Dorsolateral prefrontal cortex (tissue), 122 donors: ENCODE measurements at places on chromosomes 12 and 14.

DNA sequence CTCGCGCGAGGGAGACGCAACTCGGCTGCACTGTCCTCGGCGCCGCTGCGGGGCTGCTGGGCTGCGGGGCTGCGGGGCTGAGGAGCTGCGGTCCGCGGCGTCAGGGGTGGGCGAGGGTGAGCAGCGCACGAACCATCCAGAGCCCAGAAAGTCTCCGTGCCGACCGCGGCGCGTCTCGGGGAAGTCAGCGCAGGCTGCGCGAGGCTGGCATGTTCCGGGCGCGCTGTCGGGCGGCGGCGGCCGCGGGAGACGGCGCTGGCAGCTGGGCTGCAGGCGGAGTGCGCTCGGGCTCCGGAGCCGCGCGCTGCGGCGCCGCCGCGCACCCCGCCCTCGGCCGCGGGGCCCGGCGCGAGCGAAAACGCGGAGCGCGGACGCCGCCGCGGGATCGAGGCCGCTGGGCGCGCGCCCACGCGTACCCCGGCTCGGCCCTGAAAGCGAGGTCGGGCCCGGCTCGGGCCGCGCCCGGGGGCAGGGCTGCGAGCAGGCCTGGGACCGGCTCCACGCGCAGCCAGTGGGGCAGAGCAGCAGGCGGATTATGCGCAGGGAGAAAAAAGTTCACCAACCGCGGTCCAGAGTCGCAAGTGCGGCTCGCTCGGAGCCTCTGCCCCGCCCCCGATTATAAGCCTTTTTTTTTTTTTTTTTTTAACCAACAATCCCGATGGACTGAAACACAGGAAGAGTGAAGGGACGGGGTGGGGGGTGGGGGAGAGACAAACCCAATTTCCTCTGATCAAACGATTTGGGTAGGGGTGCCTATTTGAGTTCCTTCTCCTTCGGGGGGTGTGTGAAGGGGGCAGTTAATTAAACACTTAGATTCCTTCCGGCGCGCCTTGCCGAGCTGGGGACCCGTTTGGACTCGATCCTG lies at the start of gene PRICKLE1:
TSS of gene PRICKLE1 (minus strand) at position 282 of the 865 bp plus-strand sequence. CDS start 117,230 bp downstream, outside the sequence.
- no peak for DNase-seq

- DNase-seq: no peak
Measured at GRCh38 chr14:23186913-23187654, 3.6 kb upstream of the SLC7A8 start.

GRCh38 chr12:119341988-119342387 lies 7.5 kb downstream of the CCDC60 start:
- DNase-seq: no peak

DNA sequence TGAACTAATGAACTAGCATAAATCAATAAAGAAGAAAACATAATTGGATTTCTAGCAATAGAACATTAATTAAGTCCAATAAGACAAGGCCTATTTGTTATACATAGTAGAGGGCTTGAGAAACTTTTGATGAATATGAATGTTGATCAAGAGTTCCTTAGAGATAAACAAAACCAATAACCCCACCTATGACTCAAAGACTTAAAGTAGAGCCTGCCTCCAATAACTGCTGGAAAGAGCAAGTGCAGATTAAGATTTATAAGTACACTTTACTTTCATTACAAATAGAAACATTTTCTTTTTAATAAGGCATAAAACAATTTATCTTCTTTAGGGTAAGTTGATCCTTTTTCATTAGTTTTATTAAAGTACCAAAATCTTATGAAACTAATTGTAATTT lies 185.7 kb downstream of the SRGAP1 start:
- DNase-seq: no peak

DNA sequence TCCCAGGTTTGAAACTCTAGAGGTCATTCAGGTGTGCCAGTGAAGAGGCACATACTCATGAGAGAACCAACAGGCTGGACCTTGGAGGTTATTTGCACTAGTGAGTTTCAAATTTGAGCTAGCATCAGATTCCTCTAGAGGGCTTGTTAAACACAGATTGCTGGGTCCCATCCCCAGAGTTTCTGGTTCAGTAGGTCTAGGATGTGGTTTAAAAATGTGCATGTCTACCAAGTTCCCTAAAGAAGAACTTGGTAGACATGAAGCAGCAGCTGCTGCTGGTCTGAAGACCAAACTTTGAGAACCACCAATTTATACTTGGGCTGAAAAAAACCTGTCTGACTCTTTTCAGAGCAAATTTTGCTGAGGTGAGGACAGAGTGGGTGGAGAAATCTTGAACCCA lies 61.7 kb downstream of the SUSD6 start:
- no peak for DNase-seq

- DNase-seq: peak; percentile 27
Measured at GRCh38 chr14:68248481-68249255, 429.1 kb downstream of the RAD51B start.

DNA sequence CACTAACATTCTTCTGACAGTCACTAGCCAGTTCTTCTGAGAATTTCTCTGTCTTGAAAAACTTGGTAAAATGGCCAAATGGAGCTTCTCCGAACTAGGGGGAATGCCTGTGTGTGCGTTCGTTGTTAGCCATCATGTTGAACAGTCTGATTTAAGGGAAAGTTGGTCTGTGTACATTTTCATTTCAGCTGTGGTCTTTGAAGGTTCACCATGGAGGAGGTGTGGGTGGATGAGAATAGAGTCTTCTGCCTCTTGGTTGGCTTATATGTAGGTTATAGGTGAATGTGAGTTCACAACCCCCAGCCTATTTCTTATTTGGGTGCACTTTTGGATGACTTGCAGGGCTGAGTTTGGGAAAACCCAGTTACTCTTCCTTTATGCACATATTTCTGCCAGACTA lies 12.9 kb downstream of the ETV6 start:
- no peak for DNase-seq

DNA sequence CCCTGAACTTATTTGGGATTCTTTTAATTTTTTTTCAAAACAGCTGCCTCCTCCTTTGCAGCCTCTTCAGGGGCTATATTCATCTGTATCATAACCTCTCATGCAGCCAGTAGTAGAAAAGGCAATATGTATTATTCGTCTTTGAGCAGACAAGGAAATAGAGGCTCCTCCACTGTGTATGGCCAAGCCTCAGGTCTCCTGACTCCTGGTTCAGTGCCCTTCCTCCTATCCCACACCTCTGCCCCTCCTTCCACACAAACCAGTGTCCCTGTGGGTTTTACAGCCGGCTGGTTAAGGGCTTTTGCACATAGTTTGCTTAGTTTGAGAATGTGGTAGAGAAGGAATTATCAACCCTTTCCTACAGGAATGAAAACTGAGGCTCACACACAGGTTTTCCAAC lies 8.8 kb upstream of the ACVRL1 start:
- no peak for DNase-seq

DNA sequence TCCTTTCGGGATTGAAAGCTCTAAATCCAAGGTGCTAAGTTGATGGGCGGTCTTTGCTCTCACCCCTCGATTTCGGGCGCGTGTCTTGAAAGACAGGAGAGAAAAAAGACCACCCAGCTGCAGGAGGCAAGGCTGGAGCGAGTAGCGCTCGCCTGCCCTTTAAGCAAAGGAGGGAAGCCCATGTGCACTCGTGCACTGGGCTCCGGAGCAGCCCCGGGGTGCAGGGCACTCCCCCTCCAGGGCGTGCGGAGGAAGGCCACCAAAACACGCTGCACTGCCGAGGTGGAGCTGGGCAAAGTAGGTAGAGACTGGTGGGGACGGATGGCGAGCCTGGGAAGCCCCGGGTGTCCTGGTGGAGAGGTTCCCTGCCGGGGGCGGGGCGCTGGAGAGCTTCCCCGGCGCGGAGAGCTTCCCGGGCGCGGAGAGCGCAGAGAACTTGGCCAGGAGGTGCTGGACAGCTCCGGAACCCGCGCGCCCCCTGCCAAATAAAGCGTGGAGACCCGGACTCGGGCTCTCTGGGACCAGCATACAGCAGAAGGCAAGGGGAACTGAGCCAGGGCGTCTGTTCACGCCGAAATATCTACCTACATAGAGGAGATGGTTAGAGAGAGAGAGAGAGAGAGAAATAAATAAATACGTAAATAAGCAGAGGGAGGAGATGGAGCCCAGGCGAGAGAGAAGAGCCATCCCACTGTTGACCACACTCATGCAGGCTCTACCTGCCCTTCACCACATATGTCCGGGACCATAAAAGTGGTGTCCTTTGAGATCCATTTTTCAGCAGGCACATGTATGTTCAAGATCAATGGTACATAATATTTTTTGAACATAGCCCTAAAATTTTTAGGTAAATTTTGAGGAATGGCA lies 662 bp upstream of the NELL2 start:
- peak; percentile 43 for DNase-seq

- no peak for DNase-seq
Measured at GRCh38 chr12:110203546-110203945, 77.5 kb upstream of the ATP2A2 start.

DNA sequence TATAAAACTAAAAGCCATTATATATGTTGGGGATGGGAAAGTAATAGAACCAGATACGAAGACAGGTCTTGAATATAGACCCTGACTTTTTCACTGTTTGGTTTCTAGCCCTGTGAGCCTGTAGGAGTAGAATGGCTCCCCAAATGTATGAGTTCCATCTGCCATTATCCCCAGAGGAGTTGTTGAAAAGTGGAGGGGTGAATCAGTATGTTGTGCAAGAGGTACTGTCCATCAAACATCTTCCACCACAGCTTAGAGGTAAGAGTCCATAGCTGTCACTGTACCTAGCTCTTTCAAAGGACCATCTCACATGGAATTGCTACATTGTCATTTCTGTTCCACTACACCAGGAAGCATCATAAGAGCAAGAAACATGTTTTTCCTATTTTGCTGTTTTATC lies 1.1 kb downstream of the NCAPD2 start:
- DNase-seq: no peak

GRCh38 chr14:68424443-68425172 lies 368.3 kb downstream of the ZFP36L1 start:
- DNase-seq: no peak

- no peak for DNase-seq
Measured at GRCh38 chr14:95323917-95324316, 4.2 kb upstream of the CLMN start.

DNA sequence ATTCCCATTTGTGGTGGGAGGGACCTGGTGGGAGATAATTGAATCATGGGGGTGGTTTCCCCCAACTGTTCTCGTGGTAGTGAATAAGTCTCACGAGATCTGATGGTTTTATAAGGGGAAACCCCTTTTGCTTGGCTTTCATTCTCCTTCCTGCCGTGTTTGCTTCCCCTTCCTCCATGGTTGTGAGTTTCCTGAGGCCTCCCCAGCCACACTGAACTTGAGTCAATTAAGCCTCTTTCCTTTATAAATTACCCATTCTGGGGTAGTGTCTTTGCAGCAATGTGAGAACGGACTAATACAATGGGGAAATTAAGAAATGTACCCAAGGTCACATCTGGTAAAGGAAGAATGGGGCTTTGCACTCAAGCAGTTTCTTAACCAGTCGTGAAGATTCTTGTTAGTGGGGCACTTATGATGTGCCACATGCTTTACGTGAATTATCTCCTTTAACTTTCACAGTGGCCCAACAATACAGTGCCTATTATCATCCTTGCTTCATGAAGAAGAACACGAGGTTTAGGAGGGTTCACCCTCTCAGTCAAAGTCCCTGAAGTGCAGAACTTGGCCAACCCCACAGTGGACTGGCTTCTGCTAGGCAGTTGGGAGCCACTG lies 234.3 kb downstream of the EFCAB11 start:
- DNase-seq: no peak

GRCh38 chr14:69323266-69323998 lies 63.5 kb downstream of the GALNT16 start:
- DNase-seq: no peak

- no peak for DNase-seq
Measured at GRCh38 chr12:3523728-3524127, 32.7 kb downstream of the PRMT8 start.

- DNase-seq: no peak
Measured at GRCh38 chr12:77060883-77061240, 4.5 kb downstream of the E2F7 start.

GRCh38 chr14:51657762-51658161 lies 6.1 kb downstream of the FRMD6 start:
- DNase-seq: no peak

DNA sequence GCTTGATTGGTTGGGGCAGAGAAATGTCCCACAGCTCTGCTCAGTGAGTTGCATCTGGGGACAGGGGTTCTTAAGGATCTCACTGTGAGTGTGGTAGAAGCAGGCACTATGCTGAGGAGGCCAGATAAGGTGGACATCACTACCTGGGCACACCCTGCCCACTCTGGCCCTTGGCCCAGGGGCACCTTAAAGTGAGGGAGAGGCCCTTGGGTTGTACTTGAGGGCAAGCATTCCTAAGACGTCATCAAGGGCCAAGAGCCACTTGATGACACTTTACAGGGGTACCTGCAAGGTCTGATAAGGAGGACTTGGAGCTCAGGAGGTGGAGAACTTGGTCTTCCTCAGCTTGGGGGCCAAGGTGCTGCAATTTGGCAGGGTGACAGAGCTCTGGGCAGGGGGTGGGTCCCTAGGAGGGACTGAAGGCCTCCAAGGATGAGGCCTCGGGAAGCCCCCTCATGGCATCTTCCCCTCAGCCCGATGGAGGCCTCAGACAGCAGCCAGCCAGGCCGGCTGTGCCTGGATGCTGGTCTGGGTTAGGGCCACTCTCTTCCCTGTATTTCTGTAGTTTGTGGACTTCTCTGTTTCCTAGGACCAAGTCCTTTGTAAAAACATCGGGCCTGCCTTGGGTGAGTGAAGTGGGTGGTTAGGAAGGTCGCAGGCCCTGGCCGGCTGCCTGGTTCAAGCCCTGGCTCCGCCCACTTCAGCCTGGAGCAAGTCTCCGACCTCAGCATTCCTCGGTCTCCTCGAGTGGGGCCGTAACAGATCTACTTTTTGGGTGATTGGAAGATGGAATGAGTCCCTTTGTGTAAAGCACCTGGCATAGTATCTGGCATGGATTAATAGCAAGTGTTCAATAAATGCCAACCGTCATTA lies 24.8 kb downstream of the GPR68 start:
- DNase-seq: no peak
